ENCODE measurements at places on chromosomes 5 and 9.

DNA sequence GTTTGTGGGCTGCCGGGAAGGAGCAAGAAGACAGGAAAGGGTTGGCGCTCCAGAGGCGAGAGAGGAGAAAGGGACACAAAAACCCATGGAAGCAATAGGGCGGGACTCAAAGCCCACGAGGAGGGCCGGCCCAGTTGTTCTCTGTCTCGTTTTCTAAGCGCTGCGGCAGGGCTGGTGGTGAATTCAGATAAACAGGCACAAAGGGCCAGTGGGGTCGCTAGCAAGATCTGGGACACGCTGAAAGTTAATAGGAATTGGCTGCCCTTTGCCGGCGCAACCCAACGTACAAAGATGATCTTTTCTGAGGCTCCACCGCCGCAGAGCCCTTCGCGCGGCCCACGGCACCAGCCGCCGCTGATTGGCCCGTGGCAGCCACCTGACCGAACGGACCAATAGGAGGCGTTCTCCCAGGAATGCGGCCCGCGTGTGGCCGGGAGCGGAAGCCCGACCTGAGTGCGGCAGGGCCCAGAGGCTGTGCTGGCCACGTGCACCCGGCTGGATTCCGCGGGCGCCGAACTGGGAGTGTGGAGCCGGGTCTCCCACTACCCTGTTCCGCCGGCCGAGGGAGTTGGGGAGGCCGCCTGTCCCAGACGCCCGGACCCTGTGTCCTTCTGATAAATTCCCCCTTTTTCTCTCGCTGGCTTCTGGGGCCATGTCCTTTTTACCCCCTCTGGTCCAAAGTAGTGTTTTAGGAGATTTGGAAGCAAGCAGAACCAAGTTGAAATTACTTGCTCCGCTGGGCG lies 16.8 kb upstream of the NSD1 start:
- peak; percentile 80 for DNase-seq

- DNase-seq = no peak
Measured at GRCh38 chr9:71549023-71549422, 219.3 kb downstream of the CEMIP2 start.

- no peak for DNase-seq
Measured at GRCh38 chr9:76662476-76663281, 101.6 kb upstream of the PCA3 start.

GRCh38 chr9:10168241-10168640 lies 444.6 kb downstream of the PTPRD start:
- DNase-seq = no peak

- peak; percentile 81 for DNase-seq
Measured at GRCh38 chr9:91131433-91131839, 230.3 kb downstream of the AUH start.

- DNase-seq = no peak
Measured at GRCh38 chr5:16659536-16659935, 42.7 kb upstream of the RETREG1 start.

GRCh38 chr9:121568343-121569265 lies 69.0 kb upstream of the GGTA1 start:
- DNase-seq = no peak

- DNase-seq = no peak
Measured at GRCh38 chr5:164671640-164672039, 1166.2 kb downstream of the MAT2B start.

- DNase-seq = no peak
Measured at GRCh38 chr9:32423371-32423770, 38.9 kb downstream of the ACO1 start.
